KBM-7 (cell line): ENCODE measurements at places on chromosomes 1 and 21.

DNA sequence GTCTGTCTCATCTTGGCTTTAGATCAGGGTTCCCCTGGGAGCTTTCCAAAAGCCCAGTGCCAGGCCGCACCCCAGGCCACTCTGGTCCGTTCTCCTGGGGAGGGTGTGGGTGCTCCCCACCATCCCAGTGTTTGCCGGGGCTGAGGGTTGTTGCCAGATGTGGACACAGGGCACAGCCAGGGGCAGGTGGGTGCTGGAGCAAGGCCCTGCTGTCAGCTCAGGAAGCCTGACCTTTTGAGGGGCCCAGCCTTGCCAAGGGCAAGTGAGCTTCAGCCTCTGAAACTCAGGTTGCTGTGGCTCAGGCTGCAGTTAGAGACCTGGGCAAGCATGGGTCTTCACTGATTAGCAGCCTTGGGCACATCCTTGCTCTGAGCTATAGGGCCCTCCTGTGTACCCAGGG lies 22.8 kb upstream of the ZBTB21 start:
- DNase-seq = no peak

DNA sequence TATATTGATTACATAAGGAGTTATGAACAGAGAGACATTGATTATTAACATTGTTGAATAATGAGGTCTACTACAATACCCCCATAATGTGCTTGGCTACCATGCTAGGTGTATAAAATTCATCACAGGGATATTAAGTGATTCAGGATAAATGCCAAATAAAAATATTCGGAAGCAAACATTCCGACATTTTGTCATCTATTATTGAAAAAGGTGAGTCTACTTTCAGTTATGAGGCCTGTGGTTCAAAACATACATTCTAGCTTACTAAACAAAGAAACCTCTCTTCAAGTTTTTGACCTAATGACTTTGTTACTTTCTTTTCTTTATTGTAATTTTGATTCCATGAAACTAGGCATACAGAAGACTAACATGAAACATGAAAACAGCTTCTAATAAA lies 190.3 kb upstream of the GREM2 start:
- DNase-seq = no peak

- peak; percentile 66 for DNase-seq
Observed at GRCh38 chr1:22452481-22452957, 868 bp downstream of the ZBTB40 start.

DNA sequence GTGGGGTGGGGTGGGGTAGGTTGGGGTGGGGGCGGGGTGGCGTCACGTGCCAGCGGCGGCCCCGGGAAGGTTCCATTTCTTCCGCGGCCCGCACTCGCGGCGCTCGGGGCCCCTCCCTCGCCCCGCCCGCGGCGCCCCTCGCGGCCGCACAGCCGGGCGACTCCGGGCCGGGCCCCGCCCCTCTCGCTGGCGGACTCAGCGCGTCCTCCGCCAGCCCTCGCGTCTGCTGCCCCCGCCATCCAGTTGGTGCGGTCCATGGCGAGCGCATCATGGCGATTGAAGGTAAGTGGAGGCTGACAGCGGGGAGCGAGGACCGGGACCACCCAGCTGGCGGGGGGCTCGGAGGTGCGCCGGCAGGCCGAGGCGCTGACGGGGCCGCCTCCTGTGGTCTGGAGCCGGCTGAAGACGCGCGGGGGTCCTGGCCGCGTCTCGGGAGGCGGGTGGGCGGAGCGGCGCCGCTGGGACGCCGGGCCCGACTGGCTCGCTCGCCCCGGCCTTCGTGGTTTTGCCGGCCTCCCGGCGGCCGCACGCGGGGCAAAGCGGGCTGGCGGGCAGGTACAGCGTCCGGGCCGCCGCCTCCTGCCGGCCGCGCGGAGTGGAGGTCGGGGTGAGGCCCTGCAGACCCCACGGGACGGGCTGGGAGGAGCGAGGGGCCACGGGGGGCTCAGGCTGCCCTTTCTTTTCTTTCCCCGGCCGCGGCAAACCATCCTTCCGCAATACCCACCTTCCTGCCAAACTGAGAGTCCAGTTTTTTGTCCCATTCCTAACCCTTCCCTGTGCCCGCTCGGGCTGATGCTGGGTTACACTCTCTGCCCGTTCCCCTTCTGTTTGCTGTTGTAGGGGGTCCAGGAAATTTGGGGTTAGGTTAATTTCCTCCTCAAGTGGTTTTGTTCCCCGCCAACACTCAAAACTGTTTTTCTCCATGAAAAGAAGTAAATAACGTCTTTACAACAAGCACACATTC lies at the start of gene SYT14:
TSS of gene SYT14 (plus strand) at position 222 of the 964 bp plus-strand sequence. CDS start at position 270, 48 bp downstream.
- DNase-seq = no peak

DNA sequence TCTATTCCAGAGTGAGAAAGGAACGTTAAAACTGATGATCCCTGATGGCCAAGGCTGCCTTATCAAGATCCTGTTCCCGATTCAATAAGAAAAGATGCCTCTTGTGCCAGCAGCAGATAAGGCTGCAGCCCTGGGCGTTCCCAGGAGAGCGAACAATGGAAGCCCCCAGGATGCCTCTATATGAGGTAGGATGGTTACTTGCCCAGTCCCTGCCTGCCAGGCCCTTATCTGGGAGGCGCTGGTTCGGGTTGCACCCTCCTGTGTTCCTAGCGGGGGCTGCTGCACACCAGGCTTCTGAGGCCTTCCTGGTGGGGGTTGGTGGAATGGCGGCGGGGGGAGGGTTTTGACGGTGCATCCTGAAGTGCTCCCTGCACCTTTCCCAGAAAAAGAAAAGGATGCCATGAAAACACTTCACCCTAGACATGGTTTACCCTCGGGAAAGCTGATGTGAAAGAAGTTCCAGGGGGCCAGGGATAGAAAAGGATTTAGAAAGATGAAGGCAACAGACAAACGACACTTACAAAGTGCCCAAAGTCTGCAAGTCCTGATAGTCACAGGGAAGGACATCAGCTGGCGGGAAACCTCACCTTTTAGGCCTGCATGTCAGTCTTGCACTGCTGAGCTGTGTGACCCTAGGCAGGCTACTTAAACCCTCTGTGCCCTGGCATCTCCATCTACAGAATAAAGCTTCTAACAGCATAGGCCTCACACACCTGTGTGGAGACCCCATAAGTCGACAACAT lies 100.3 kb downstream of the KCNJ15 start:
- DNase-seq = no peak

DNA sequence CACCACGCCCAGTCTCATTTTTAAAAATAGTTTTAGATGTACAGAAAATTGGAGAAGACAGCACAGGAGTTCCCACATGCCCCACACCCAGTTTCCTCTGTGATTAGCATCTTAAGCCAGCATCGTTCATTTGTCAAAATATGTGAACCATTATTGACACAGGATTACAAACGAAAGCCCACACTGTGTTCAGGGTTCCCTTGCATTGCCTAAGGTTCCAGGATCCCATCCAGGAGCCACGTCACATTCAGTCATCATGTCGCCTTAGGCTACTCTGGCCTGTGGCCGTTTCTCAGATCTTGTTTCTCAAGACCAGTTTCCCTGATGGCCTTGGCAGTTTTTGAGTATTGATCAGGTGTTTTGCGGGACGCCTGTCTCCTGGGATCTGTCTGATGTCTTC lies 34.7 kb upstream of the TNFRSF1B start:
- DNase-seq = no peak

- peak; percentile 66 for DNase-seq
Observed at GRCh38 chr1:25871086-25871703, 4.3 kb downstream of the PAQR7 start.

GRCh38 chr1:163046071-163046470 lies 23.1 kb upstream of the RGS4 start:
- no peak for DNase-seq

DNA sequence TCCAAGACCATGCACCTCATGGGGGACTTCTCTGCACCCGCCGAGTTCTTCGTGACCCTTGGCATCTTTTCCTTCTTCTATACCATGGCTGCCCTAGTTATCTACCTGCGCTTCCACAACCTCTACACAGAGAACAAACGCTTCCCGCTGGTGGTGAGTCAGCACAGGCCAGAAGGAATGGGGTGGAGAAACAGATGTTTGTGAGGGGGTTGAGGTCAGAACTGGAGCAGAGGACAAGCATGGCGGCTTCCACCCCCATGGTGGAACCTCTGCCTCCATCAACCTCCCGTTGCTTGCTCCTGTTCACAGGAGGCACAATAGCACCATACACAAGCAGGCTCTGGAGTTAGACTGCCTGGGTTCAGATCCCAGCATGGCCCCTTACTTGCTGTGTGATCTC lies 6.9 kb upstream of the ATXN7L2 start:
- DNase-seq = no peak

DNA sequence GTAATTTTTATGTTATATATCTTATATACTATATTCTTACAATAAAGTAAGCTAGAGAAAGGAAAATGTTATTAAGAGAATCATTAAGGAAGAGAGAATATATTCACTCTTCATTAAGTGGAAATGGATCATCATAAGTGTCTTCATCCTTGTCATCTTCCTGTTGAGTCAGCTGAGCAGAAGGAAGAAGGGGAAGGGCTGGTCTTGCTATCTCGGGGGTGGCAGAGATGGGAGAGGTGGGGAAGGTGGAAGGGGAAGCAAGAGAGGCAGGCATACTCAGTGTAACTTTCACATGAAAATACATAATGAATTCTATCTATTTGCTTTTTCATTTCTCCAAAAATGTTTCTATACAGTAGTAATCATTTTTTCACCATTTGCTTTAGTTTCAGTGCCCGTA lies 5.1 kb downstream of the DNASE2B start:
- DNase-seq = no peak

DNA sequence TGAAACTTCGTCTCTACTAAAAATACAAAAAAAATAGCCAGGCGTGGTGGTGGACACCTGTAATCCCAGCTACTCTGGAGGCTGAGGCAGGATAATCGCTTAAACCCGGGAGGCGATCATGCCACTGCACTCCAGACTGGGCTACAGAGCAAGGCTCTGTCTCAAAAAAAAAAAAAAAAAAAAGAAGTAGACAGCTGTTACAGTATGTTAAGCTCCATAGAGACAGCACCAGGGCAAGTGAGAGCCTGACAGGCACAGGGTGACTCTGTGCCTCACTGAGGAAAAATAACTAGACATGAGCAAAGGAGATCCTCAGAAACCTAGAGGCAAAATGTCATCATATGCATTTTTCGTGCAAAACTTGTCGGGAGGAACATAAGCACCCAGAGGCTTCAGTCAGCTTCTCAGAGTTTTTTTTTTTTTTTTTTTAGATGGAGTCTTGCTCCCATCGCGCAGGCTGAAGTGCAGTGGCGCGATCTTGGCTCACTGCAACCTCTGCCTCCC lies 9.0 kb upstream of the PRDX1 start:
- no peak for DNase-seq

DNA sequence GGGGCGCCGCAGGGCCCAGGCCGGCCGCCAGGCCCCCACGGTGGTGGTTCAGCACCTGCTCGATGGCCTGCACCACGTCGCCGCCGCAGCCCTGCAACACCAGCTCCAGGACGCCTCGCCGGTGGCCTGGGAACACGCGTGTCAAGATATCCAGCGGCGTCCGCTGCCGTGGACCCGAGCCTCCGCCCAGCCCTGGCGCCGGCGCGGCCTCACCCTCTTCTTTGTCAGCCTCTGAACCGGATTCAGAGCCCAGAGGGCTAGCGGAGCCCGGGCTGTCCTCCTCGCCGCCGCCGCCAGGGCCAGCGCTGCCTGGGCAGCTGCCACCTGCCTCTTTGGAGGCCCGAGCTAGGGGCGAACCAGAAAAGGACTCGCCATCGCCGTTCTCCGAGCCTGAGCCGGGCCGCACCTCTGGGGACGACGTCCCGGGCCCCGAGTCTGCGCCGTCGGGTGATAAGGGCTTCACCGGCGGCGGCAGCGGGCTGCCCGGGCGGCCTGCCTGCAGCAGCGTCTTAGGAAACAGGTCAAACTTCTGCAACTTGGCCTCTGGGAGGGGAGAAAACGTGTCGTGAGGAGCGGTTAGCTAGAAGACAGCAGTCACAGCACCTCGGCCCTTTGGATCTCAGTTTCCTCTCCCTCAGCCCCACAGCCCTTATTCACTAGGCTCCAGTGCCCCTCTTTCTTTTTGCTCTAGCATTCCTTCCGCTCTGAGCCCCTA lies 3.9 kb downstream of the DMRTA2 start:
- DNase-seq = no peak

DNA sequence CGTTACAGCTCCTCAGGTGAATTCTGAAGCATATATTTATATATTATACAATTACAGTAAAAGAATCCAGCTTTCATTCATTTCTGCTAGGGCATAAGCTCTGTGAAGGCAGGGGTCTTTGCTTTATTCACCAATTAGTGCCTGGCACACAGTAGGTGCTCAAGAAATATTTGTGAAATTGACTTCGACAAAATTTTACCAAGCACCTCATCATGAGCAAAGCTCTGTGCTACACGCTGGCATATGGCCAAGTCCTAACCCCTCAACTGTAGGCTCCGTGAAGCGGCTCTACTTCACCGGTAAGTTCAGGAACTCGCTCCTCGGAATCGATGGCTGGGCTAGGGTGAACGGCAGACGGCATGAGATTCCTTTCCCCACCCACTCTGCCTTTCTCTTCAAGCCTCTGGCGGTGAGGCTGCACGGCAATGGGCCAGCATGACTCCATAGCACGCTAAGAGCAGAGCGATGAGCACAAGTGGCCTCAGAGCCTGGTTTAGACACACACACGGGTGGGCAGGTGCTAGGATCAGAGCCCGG lies 8.7 kb downstream of the C1orf174 start:
- DNase-seq = no peak

GRCh38 chr1:116453481-116453880 lies 80.4 kb downstream of the ATP1A1 start:
- no peak for DNase-seq

DNA sequence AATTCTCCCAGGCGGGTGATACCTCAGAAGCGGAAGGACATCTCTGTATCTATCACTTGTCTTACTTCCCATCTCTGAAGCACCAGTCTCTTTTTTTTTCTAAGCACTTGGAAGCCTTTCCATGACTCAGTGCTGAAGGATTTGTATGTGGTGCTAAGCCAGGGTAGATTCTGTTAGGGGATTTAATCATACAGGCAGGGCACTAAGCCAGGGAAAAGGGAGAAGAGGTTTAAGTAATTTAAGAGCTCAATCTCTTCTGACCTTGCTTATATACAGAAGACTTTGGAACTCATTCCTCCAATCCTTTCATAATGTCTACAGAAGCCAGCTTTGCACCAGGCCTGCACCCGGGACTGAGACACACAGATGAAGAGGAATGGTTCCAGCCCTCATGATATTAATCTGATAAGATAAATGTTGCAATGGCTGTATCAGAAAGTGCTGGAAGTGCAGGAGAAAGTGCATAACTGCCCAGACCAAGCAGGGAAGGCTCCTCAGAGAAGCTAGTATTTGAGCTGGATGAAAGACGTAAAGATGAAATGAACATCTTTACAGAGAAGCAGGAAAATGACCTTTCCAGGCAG lies 11.0 kb downstream of the FAM163A start:
- DNase-seq = no peak

DNA sequence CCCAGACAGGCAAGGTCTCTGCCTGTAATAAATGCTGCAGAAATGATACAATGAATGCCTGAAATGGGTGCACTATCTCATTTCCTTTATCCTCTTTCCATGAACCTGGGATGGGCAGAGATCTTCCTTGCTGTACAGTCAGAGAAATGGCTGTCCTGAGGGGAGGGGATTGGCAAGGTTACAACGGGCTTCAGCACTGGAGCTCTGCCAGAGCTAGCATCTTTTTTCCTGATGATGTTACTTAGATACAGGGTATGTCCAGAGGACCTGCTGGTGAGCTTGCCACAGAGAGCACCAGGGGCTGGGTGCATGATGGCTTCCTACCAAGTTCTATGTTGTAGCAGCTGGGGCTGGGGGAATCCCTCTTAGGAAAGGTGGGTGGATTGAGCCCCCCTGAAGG lies 115.1 kb downstream of the PLXNA2 start:
- DNase-seq = no peak
